ENCODE measurements at places on chromosomes 1 and 21.

DNA sequence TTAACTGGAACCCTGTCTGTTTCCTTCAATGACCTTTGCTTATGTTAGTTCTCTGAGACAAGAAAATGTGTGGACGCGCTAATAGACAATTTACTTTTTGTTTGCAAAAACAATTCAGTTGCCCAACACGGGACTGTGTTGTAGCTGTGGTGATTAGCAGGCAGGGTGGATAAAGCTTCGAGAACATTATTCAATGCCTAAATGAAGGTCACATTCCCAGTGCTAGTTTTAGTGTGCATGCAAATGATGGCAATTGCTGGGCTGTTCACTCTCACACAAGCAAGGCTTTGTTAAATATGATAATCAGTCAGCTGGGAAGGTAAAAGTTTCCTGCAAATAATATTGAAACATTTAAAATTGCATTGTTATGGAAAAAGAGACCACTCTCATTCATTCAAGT is 188.4 kb downstream of the BACH1 start:
- no peak for DNase-seq

DNA sequence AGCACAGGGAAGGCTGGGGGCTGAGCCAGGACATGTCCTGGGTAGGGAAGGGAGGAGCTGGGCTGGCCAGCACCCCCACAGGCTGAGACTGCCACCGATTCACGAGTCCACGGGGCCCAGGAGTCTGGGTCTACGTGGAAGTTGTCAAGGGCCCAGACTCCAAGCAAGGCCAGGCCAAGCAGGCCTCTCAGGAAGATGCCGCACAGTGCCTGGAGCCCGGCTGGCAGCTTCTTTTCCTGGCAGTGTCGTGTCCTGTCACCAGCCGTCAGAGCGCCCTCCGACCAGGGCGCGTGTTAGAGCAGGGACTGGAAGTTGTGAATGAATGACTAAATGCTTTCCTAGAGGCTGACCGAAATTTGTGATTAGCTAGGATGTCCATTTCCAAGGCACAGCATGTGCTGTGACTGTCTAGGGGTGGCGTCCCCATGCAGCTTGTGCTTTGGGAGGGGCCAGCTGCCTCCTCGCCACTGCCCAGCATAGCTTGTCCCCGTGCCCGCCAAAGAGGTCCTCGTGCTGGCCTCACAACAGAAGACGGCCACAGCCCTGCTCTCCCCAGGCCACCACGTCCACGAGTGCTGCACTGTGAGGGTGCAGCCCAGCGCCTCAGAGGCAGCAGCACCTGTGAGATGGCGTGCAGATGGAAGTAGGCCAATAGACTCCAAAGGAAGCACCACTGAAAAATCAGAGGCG is 147.4 kb upstream of the COL6A1 start:
- no peak for DNase-seq

DNA sequence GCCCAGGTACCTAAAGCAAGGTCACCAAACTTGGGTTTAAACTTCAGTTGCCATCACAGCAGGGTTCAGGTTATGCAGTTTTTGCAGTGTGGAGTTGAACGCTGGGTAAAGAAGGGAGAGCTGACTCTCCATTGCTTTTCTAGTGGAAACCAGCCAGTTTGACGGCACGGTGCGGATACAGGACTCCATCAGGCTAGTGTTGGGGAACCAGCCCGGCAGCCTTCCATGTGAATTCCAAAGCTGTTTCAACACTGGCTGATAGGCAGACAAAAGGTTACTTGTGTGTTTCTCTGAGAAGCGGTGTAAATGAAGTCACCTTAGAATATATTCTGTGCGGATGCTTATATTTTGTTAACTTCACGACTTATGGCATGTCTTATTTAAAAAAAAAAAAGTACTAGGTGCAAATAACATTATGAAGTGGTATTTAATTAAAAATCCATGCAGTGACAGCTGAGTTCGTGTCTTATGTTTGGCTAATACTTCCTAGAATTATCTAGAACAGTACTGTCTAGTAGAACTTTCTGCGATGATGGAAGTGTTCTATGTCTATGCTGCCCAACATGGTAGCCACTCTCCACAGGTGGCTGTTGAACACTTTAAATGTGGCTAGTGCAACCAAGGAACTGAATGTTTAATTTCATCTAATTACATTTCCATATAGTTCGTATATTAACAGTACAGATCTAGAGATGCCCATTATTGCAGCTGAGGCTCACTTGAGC is 29.9 kb upstream of the RCAN3 start:
- DNase-seq, result no peak

DNA sequence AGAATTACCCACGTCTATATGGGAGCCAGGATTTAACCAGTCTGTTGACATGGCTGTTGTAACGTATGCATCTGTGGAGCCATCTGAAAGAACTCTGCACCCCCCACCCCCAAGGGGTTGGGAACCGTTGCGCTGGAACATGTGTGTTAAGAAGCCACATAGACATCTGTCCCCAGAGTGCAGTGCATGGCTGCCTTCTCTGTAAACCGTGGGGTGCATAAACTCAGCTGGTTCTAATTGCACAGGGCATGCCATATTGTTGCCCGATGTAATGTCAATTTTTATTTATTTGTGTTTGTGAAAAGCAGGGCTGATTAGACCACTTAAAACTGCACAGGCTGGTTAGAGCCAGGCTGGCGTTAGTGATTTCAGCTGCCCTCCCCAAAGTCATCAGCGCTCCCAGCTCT is 70.1 kb upstream of the ROR1 start:
- DNase-seq, result no peak

GRCh38 chr21:38488640-38489270 is 9.5 kb downstream of the ERG start:
- DNase-seq, result no peak

DNA sequence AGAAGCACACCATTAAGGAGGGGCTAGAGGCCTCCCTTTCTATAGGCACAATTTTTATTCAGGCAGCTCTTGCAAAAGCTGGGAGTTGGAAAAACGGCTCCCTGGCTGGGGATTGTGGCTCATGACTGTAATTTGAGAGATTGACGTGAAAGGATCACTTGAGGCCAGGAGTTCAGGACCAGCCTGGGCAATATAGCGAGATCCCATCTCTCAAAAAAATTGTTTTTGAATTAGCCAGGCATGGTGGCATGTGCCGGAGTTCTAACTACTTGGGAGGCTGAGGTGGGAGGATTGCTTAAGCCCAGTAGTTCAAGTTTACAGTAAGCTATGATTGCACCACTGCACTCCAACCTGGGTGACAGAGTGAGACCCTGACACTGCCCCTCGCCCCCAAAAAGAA is 23.9 kb upstream of the NRDC start:
- DNase-seq, result no peak

GRCh38 chr1:183954496-183954895 is 83.0 kb downstream of the COLGALT2 start:
- no peak for DNase-seq

GRCh38 chr1:32394890-32395432 is 720 bp upstream of the BSDC1 start:
- DNase-seq, result no peak

- no peak for DNase-seq
These were observed 136.5 kb upstream of the POU3F1 start for GRCh38 chr1:38183096-38183495.

GRCh38 chr21:38351961-38352521 is 95.2 kb downstream of the KCNJ15 start:
- DNase-seq, result peak; percentile 58

DNA sequence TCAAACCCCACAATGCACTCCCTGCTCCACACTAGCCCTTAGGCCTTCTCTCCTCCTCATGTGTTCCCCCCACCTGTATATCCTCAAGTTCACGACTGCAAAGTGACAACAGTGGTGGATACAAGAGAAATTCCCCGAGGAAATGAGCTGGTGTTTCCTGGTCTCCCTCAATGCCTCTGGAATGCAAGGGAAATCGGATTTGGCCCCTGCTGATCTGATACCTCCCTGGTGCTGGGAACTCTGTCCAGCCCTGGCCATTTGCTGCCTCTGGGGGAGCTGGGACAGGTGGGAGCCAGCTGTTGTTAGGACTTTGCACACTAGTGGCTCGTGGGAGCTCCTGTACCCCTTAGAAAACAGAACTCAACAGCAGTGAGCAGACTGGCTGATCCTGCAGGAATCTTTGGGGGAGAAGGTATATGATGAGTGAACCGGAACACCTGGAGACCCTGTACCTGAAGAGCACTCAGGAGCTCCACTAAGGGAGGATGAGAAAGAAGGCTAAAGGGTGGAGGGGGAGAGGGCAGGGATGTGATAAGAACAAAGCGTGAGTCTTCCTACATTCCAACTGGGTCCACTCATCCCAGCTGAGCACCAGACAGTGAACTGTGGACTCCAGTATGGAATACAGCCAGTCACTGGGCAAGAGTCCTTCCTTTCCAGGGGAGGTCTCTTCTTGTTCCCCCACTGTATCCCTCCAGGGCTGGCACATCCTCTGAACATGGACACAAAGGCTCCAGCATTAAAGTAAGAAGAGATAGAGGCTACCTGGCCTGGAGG is 69.3 kb downstream of the PLXNA2 start:
- no peak for DNase-seq

DNA sequence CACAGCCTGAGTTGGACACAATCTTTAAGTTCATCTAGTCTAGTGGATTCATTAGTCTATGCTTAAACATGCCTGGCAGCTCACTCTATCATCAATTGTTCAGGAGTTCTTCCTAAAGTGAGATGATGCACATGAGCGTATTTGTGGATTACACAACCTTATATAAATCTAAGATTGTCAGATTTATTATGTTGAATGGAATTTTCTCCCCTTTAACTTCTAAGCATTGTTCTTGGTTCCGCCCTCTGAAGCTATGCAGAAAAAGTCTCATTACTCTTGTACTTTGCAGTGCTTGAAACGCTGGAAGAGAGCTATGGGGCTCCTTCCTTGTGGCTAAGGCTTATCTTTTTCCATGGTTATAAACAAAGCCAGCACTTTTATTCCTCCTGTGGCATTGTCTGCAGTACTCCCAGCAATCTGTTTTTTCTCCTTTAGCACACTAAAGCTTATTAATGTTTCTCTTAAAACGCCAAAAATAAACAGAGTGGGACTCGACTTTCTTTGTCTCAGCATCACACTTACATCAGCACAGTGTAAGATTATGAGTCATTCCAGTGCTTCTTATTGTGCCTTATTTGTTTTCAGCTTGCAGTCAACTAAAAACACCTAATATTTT is 316.8 kb upstream of the CAMK1G start:
- DNase-seq, result no peak

DNA sequence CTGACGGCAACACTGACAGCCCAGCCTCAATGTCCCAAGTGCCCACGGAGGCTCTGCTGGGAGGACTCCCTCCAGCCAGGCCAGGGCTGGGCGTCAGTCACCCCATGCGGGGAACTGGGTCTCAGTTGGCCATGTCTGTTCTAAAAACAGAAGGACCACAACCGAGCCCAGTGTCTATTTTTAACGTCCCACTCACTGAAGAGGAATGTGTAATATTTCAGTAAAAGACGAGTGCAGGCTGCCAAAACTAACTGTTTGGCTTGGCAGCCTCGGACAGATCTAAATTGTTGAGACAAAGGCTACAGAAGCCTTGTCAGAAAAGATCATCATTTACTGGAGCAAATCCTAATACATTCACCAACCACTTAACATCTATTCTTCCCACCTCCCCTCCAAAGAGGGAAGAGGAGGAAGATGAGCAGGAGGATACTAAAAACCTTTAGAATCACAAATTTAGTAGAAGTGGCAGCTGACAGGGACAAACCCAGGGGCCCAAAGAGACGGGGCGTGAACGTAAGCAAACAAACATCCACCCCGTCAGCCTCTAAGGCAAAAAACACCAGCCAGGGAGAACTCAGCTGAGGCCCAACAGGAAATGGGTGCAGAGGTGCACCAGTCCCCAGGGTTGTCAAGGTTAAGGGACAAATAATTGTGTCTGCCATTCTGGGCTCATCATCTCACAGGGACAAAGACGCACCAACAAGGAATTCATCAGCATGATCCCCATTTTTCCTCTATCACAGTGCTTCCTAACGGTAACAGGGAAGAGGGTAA is 18.7 kb downstream of the C1orf198 start:
- DNase-seq, result peak; percentile 77

GRCh38 chr1:243315893-243316292 is 60.1 kb downstream of the SDCCAG8 start:
- no peak for DNase-seq

DNA sequence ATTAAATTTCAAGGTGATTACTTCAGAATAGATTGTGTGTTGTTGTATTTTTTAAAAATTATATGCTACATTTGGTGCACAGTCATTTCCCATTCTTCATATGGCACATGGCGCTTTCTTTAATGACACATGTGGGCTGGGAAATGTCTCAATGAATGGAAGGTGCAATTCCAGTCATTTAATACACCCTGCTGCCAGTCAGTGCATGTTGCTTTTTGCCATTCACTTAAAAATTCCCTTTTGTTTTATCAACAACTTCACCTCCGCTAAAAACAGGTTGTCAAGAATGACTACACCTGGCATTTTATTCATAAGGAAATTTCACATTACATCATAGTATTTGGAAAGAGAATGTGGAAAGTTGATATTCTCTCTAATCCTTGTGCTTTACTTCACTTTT is 716.4 kb upstream of the ADAMTS5 start:
- DNase-seq, result no peak

DNA sequence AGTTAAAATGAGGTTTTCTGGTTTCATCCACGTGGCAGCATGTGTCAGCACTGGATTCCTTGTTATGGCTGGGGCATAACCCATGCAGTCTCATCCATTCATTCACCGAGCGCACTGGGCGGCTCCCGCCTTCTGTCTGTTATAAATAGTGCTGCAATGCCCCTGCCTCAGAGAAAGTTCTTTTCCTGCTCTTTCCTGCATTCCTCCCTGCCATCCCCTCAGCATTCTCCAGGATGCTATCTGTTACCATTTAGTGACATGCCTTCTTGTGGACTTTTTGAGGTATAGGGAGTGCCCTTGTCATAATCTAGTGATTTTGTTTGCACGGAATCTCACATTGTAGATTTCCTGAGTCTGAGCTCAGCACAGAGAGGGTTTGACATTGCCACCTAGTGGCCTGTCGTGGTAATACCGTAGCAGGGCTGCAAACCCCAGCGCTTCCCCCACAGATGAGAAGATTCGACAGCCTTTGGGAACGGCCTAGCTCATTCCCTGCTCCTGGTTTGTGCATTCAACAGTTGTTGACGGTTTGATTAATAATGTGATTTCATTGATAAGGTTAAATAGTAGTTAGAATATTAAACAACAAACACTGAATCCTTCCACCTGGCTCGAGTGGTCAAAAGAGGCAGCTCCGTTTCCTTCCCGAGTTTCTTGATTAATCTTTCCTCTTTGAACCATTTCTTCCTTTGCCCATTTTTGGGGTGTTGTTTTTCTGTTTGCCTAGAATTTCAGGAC is 46.3 kb downstream of the UMODL1 start:
- peak; percentile 54 for DNase-seq

DNA sequence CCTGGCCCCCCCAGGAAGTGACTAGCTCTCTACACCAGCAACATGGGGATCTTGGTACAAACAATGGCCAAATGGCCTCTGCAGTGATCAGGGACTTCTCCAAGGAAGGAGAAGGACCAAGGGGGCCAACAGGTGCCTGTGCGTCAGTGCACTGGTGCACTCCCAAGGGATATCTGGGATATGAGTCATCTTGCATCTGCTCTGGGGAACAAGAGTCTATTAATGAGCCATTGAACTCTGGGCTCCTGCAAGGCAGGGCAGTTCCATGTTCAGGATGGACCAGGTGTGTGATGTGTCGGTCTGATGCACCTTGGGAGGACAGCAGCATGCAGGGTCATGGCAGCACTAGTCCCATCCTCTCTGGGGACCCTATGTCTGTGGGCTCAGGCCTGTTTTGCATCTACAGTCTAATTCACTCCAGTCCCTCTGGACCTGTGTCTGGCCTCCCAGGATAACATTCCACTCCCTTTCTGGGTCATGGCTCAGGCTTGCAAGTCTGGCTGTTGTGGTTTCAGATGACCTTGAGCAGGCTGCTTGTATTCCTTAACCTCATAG is 125.3 kb downstream of the TRABD2B start:
- no peak for DNase-seq

GRCh38 chr1:29583727-29584126 is 347.4 kb downstream of the PTPRU start:
- no peak for DNase-seq
